ENCODE measurements at places on chromosomes 3 and 15.

DNA sequence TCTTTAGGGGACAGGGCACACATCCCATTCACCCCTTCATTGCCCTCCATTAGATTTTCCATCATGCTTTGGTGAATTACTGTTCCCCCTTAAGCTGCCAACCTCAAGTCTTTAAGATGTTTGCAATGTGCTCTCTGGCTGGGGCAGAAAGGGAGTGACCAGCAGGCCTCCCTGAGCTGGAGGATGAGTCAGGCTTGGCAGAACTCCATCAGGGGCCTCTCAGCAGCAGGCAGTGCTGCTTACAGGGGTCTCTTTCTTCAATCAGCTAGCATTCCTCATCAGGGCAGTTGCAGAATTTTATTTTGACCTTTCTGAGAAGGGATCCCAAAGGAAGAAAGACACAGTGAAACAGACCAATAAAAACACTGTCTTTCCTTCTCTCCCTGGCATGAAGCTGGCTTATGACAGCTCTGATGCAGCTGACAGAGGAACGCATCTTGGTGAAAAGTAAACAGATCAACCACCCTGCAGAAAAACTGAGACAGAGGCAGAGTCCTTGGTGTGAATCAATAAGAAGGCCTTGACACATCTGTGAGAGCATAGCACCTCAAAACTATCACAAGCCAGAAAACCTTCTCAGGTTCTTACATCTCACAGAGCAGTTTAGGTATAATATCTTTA is 88.7 kb upstream of the MRPL3 start:
- DNase-seq, result no peak

DNA sequence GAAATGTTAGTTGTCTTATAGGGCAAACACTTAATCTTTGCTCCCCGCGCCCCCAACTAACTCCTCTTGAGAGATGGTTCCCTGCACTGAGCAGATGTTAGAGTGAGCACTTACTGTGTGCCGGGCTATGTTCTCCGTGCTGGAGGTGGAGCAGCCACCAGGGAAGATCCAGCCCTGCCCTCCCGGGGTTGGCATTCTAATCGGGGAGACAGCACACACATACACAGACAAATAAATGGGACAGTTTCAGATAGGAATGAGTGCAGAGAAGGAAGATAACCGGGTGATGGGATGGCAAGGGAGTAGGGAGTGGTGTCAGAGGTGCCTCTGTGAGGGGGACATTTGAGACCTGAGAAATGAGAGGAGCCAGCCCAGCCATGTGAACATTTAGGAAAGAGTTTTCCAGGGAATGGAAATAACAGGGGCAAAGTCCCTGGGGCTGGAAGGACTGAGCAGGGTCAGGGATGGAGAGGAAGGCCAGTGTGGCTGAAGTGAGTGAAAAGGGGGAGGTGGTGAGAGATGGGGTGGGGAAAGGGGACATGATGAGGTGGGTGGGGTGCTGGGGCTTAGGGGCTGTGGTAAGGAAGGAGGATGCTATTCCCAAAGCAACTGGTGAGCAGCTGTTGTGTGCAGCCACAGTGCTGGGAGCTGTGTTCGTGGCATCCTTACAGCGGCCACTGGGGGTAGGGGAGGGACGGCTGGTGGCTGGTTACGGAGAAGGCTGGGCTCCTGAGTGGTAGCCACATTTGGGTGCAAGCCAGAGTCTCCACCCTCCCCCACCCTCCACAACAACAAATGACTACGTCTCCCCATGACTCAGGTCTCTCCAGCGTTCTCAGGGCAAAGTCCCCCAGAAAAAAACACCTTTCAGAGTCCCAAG is 15.4 kb upstream of the FGD5 start:
- no peak for DNase-seq

DNA sequence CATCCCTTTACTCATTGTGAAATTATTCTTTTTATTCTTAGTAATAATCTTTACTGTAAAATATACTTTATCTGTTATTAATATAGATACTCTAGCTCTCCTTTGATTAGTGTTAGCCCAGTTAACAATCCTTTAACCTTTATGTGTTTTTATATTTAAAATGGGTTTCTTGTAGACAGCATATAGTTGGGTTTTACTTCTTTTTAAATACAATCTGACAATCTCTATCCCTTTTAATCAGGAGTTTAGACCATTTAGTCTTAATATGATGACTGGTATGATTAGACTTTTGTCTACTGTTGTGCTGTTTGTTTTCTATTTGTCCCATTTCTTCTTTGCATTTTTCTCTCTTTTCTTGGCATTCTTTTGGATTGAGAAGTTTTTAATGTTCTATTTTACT is 30.1 kb downstream of the GLCE start:
- no peak for DNase-seq

- DNase-seq, result no peak
Observed at GRCh38 chr3:47159820-47160219, 4.1 kb downstream of the SETD2 start.

- no peak for DNase-seq
Observed at GRCh38 chr15:69305204-69305931, 6.7 kb downstream of the PAQR5 start.

DNA sequence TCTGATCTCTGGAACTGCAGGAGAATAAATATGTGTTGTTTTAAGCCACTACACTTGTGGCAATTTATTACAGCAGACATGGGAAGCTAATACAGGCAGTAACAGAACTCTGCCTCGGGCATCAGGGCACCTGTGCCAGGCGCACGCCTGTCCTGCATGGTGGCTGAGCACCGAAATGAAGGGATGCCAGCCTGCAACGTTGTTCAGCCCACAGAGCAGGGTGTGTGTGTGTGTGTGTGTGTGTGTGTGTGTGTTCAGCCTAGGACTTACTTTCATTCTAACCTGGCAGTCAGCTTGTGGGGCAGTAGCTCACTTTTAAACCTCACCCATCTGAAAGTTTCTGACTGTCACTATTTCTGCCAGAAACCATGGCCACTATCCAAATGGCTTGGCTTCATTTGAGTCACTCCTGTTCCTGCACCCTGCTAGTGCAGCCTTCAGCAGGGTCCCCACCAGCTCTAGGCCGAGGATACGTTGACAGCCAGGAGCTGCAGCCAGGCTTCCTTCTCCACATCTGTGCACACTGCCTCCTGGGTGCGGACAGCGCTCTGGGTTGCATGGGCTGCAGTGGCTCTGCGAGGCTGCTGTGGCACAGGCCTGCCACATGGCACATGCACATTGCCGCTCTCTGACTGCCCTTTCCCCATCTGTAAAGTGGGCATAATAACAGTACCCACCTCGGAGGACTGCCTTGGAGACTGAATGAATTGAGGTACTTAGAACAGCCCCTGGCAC is 4.5 kb downstream of the UROC1 start:
- no peak for DNase-seq

DNA sequence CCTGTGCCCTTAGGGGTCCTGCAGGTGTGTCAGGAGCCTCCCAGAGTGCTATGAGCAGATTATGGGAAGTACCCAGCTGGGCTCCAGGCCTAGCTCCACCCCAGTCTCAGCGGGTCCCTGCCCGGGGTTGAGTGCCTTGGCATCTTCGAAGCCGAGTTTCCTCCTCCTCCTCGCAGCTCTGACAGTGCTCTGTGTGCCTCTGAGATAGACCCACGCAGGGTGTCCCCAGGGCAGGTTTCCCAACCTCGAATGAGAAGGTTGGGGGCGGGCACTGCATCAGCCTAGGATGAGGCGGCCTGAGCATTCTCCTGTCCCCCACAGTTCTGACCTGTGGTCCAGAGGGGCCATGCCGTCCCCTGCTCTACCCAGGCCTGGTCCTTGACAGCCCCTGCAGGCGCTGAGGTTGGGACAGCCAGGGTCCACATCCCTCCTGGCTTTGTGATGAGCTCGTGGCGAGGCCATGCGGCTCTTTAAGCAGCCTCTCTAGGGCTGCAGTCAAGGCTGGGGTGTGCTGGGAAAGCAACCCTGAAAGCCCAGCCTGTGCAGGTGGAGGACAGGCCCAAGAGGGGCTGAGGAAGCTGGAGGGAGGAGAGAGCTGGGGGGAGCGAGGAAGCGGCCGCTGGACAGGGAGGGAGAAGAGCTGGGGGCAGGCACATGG is 20.2 kb upstream of the SKOR1 start:
- DNase-seq, result no peak

DNA sequence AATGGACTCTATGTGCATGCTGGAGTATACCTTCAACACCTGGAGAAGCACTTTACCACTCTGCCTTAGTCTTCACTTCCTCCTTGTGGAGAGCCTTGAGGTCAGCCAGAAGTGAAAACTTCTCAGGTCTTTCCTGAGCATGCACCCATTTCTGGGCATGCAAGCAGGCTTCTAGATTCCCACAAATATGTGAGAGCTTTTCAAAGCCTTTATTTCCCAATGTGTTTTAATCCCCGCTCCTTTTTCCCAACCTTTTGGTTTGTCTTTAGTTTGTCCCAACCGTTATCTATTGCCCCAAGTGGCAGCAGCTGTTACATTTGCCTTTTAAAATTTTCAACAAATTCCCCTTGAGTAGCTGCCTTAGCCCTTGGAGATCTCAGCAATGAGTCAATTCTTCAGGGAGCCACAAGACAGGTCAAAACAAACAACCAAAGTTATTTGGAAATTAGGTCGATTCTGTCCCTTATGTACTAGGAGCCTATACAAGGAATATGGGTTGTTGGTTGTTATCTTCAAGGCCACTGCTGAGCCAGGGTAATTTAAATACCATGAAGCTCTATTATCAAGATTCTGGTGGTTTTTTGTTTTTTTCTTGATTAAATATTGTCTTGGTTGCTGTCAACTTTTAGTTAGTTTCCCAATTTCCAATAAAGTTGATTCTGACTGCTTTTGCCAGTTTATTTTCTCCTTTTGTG is 44.4 kb downstream of the LSM3 start:
- no peak for DNase-seq

DNA sequence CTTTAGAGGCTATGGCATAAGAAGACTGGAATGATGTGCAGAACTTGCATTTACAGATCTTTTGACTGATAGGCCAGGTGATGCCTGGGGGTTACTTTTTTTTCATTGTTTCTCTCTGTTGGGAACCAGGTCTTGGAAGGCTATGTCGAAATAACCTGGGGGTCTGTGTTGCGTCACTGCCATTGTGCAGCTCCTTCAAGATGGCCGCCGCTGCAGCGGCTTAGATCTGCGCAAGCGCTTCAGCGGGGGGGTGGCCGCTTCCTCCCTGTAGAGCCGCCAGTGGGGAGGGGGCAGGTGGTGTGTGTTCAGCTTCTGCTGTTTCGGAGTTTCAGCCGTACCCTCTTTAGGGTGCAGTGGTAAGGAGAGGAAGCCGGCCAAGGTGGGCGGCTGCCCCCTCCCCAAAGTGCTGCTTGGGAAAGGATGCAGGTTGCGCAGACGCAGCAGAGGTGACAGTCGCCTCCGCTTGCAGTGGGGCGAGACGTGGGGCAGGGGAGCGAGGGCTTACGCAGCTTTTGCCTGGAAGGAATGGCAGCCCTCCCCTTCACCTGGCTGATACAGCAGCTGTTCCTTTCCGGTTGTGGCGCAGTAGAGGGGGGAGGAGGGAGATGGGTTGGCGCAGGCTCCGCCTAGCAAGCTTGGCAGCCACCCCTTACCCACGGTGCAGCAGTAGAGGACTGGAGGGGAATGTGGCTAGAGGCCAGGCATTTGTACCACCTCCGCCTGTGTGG is 1.5 kb downstream of the SNRPN start:
- DNase-seq, result peak; percentile 79

DNA sequence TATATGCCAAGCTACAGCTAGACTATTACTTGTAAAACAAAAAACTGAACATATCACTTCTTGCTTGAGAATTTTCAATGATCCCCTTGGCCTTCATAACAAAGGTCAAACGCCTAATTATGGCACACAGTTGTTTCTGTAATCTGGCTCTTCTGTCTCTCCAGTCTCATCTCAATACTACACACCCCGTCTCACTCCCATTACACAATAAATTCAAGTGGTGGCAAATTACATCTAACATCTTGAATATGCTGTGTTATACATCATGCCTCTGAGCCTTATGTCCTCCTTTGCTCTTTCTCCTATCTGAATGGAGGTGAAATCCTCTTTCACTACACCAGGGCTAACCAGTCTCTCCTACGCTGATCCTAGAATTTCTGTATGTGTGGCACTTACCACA is 140.4 kb downstream of the TBL1XR1 start:
- DNase-seq, result no peak
